Activated T-helper 1 cell treated with Interleukin-2 at 50 U/mL for 16 hours (primary cell): ENCODE measurements at places on chromosomes 7 and 10.

DNA sequence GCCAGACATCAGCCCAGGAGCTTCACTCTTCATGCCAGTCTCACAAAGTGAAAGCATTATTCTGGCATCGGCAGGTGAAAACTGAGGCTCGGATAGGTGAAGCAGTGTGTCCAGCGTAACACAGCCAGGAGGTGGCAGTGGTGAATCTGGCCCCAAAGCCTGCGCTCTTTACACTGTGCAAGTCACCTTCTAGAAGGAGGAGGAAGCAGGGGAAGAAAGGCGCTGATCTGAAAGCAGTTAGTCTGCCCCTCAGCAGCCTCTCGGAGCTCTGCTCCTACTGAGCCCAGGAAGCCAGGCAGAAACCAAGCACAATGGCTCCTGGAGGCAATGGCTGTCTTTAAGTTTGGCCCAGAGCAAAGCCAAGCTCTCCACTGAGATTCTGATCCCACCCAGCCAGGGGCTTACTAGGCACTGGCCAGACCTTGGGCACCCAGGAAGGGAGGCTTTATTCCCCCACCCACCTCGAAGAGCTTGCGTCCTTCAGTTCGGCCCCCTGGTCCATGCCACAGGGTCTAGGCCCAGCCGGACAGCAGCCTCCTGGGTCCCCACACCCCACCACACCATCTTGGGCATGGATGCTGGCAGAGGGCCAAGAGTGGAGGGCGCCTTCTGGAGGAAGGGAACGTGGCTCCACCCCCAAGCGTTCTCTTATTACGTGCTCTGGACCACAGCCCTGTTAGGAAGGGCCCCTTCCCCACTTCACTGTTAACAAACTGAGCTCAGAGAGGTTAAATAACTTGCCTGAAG, 104.5 kb downstream of the GRID1 start:
- no peak for DNase-seq

- DNase-seq = no peak
These were observed 8.8 kb upstream of the SPAM1 start for GRCh38 chr7:123916240-123916724.

DNA sequence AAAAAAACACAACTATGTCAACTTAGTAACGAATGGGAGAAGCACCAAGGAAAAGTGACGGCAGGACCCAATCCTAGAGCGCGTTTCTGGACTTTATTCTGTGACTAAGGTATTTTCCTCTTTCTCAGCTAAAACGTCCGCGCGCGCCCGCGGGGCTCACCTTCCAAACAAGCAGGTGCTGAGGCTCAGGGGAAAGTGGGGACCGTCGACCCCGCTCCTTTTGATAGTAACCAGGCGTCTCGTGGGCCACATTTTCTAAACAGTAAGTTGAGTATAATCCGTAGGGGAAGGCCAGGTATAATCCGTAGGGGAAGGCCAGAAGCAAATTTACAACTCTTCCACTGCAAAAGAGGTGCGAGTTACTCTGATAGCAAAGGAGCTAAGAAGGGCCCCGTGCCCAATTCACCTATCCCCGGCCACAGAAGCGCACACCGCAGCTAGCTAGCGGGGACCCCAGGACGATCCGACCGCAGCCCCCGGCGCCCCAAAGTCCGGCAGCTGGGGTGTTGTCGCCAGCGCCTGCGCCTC, 743 bp downstream of the MKI67 start:
- DNase-seq = no peak

DNA sequence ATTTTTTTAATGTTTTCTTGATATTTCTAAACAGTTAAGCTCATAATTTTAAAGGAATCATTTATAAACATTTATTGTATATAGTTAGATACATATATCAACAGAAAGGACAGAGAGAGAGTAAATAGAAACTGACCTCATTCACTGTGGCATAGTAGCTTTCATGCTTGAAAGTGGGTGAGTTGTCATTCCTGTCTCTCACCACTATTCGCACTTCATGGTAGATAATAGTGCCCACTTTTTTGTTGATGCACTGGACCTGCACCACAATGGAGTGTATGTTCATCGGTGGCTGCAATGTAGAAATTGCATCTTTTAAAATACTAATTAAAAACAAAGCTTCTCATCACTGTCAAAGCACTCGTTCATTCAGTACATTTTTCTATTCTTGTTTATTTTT, 432.0 kb downstream of the PCDH15 start:
- no peak for DNase-seq

GRCh38 chr7:70344726-70345125, 746.5 kb downstream of the AUTS2 start:
- no peak for DNase-seq

DNA sequence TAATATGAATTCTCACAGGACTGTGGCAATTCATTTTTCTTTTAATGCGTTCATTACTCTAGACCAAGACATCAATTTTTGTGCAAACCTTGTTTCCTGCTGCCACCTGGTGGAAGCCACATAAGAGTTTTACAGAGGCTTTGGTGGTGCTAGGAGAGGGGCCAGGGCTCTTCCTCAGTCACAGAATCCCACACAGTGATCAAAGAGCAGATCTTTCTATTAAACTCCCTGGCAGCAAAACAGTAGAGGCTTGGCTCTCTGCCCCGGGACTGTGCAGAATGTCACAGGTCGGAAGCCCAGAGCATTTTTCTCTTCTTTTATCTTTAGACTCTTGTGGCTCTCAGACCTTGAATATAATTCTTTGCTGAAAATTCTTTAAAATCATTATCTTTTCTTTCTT, 506.4 kb upstream of the C7orf33 start:
- no peak for DNase-seq

DNA sequence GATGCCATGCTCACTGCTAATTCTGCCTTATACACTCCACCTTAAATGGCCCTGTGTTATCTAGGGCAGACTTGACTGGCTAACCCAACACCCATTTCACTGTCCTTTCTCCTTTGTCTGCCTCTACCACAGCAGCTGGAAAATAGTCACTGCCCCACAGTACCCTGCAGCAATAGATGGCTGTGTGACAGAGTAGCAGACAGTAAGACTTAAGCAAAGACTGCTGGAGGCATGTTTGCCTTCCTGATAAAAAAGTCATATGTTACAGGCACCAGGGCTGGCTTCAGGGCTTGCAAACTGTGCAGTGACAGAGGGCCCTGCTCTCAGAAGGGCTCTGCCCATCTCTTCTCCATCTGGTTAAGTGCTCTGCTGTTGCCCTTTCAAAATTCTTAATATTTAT, 332.6 kb upstream of the GHITM start:
- DNase-seq = no peak

DNA sequence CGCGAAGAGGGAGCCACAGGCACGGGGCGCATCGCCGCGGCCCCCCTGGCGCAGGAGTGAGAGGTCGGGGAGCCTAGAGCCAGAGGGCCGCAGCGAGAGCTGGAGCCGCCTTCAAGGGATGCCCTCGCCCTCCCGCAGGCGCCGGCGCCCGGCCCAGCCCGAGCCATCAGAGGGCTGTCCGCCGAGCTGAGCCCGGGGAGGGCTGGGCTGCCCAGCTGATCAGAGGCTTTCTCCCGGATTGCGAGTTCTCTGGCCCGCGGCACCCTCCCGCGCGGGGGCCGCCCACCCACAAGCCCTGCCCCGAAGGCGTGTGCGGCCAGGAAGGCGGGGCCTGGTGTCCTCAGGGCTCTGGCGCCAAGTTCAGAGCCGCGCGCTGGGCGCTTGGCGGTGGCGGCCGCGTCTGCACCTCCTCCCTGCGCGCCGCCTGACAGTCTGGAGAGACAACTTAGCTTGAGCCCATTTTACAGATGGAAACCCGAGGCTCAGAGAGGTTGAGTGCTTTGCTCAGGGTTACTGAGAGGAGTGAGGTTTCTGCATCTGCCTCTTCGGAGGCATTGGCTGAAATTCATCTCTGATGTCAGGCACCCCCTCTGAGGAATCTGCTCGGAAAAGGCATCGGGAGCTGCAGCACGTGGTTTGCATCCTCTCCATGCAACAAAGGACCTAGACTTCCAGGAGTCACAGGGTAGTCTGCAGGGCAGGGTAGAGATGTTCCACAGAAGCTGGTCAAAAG, 3.8 kb upstream of the ANTXRL start:
- peak; percentile 44 for DNase-seq

GRCh38 chr7:27106181-27106900, 3.9 kb upstream of the HOXA2 start:
- no peak for DNase-seq

GRCh38 chr10:6108631-6109443, 20.0 kb downstream of the RBM17 start:
- DNase-seq = no peak

DNA sequence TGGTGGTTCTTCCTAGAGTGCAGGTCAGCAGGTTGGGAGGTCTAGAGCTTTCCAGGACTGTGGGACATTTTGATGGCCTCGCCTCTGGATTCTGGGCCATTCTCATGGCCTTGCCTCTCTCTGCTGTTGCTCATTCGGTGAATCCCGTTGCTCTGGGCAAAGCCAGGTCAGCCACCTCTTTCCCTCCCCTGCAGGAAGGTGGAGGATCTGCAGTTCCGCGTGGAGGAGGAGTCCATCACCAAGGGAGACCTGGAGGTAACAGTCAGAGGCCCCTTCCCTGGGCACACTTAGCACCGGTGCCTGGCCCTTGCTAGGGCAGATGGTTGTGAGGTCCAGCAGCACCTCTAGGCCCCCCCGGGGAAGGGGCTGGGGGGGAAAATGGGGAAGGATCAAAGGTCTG, 74.9 kb downstream of the CLIP2 start:
- no peak for DNase-seq

- no peak for DNase-seq
These were observed 61.0 kb downstream of the MPP7 start for GRCh38 chr10:28241741-28242399.

GRCh38 chr10:99328579-99329303, 415 bp upstream of the CNNM1 start:
- DNase-seq = no peak

- DNase-seq = no peak
These were observed 107.2 kb upstream of the FAM180A start for GRCh38 chr7:135855846-135856245.

- no peak for DNase-seq
These were observed 88.1 kb upstream of the FAM3C start for GRCh38 chr7:121484089-121484763.

GRCh38 chr10:81920213-81920829, 45.3 kb downstream of the NRG3 start:
- DNase-seq = no peak

GRCh38 chr7:46681865-46682503, 760.9 kb upstream of the IGFBP3 start:
- no peak for DNase-seq

GRCh38 chr7:87027900-87028299, 31.6 kb downstream of the ELAPOR2 start:
- DNase-seq = no peak

DNA sequence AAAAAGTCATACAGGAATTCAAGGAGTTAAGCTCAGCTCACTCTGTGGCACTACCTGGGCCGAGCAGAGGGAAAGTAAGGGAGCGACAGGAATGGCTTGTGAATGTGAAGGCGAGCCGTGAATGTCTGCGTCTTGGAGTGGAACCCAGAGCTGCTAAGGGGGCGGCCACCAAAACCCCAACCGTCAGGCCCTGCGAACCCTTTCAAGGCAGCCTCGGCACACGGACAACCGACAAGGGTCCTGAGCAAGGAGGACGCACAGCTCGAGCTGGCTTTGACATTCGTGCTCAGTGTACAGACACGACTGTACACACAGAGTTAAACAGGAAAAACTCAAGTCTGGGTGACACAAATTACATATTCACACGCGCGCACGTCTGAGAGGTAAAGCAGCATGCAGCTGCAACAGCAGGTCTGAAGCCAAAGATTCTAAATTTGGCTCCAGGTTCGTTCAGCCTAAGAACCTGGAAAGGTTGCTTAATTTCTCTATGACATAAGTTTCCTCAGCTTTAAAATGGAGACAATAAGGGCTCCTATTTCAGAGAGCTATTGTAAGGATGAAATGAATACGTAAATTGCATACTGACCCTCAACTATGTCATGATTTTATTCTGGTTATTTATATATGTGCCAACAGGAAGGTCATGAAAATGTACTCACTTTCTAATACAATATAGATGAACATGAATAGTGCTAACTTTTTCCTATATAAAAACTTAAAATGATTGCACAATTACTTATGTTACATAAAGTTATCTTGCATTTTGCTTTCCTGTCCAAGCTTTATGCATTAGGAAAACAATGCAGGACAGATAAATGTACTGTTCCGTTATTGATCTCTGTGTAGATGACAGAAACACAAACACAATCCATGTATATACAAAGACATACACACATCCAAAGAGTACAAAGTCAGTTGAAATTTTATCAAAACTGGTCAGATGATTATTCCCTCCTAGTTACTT, 192.9 kb downstream of the ZMYND11 start:
- no peak for DNase-seq

DNA sequence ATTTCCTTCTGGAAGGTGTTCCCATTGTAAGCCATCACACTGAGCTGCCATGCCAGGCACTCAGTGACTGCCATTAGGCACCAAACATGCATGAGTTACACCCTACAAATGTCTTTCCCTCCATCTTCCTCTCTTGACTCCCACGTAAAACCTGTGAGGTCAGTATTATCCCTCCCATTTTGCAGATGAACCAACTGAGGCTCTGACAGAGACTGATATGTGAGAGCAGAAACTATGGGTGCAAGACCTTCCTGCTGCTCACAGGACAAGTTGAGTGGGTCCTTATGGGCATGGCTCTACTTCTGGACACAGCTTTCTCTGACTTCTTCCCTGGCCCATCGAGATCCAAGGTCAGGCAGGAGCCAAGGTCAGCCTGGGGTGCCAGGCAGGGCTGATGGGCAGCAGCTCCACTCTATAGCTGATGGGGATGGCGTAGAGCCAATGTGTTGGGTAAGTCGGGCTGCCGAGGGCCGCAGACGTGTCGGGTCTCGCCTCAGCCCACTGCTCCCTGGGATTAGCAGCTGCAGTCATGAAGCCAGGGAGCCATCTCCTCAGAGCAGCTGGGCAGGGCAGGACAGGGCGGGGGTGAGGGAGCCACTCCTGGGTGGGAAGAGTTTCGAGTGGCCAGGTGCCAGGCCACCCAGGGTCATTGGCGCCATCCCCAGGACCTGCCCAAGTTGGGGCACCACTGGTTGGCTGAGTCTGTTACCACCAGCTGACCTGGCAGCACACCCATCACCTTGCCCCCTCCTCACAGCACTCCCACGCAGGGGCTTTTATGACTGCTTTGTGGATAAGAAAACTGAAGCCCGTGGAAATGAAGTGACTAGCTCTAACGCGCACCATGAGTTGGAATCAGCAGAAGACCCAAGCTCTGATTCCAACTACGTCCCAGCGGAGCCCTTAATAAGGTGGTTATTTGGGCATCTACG, 117.8 kb upstream of the ZMIZ1 start:
- no peak for DNase-seq

DNA sequence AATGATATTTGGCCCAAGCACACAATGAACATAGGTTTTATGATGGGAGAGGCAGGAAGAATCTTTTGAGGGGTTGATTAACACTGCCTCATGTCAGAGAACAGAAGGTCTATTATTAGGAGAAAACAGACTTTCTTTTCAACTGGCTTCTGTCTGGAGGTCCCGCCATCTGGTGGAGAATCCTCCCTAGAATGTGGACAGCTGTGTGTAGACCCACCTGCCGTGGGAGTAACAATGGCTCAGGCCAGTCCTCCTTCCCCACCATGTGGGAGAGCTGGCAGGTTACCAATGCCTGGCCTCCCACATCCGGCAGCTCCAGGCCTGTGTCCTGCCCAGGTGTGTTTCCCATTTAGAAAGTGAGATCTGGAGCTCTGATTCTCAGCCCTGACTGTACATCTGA, 70.4 kb upstream of the AOAH start:
- no peak for DNase-seq
